Endothelial cell (in vitro differentiated cells): ENCODE measurements at places on chromosomes 4 and X. TPM values are rescaled to one million over a fixed set of nuclear protein-coding genes. Genes with fewer than 3 reads are reported as not detected.

GRCh38 chr4:128649161-128649560, 160.3 kb upstream of the JADE1 start:
- no peak for DNase-seq

- no peak for DNase-seq
These were observed 39.0 kb downstream of the PTTG2 start for GRCh38 chr4:37999000-37999716.

- no peak for DNase-seq
These were observed 6.2 kb downstream of the BRWD3 start for GRCh38 chrX:80803495-80803894.

DNA sequence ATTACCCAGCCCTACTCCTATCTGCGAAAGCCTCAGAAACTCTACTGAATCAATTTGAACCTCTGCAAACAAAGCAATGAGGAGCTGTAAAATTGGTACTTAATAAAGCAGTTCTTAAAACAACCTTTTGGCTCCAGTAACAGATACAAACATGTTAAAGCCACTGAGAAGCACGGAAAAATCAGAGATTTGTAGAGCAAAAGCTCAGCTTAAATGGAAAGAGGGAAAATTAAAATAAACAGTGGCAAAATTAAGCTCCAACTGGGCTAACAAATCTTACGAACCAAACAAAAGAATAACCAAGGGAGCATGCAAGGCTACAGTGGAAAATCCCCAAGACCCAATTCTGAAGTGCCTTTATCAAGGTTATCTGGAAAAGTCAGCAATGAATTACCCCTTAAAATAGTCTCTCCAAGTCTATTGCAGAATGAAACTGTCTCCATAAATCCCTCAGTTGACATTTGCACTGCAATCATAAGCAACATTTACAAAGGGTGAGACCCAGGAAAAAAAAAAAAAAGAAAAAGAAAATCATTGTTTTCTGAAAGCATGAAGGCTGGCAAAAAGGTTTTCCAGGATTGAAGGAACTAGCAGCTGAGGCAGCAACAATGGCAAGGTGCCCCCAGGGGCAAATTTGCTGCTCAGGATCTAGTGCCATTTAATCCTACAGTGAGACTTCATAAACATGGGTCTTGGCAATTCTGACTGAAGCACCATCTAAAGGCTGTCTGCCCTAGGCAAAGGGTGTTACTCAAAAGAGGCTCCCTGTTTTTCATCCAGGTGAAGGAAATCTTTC, 40.1 kb downstream of the USP46 start:
- no peak for DNase-seq

DNA sequence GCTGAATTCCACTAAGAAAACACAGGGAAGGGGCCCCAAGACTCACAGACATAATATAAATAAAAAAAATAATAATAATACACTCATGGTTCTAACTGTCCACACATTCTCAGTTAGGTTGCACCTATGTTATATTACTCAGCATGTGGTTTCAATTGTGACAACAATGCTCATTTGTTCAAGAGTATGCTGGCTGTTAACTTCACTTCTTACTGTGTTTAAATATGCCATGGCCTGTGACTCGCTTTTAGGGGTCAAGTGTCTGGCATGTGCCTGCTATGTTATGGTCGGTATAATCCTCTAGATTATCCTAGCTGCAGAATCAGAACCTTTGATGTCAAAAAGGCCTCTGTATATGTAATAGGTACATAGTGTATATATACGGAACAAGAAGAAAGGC, 324.8 kb upstream of the INTU start:
- no peak for DNase-seq

GRCh38 chr4:20444599-20445337, 193.1 kb downstream of the SLIT2 start:
- DNase-seq, result no peak

CCDC149 gene
- 4.0 TPM for total RNA-seq

POF1B gene
- not detected for total RNA-seq
